Dermis microvascular lymphatic vessel endothelial cell (primary cell): ENCODE measurements at places on chromosomes 4 and X. TPM values are rescaled to one million over a fixed set of nuclear protein-coding genes. Genes with fewer than 3 reads are reported as not detected.

Gene FREM3
- total RNA-seq = 0.13 TPM in 2 replicates

DNA sequence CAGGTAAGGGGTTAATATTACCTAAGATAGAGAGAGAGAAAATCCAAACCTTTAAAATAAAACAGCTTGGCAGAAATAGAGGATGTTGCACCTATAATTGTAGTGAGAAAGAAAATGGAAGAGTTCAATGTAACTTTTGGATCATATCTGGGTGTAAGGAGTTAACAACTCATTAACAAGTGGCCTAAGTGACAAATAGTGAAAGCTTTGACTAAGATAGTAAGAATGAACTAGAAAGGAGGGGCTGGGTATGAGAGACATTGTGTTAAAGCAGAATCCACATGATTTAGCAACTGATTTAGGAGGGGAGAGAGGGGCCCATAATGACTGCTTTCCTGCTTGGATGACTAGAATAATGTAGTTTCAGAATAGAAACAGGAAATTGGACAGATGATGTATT lies 761.0 kb downstream of the IL1RAPL1 start:
- DNase-seq = no peak

Gene GYG2
- total RNA-seq = 0.51 and 1.0 TPM in 2 replicates

GRCh38 chrX:67604979-67605703 lies 61.3 kb downstream of the AR start:
- DNase-seq = peak; percentile 43

Gene PDGFC
- 11.3 and 22.0 TPM in 2 replicates for total RNA-seq

Gene ADGRG2
- total RNA-seq = not detected in 2 replicates

Gene PRSS12
- total RNA-seq = 5.9 and 17.8 TPM in 2 replicates

DNA sequence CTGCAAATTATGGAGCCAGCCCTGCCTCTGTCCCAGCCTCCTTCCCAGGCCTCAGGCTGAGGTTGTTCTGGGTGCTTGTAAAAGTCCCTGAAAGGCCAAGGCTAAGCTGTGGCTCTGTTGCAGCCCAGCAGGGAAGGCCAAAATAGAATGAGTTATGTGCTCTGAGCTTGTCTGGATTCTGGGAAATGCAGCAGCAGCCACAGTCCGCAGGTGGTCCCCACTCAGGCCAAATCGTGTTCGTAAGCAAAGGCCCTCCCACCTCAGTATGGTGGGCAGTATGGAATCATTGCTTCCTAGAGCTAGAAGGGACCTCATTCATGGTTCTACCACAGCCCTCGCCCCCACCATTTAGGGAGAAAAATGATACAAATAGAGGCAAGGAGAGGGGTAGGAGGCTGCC lies 4.7 kb upstream of the TCEAL1 start:
- DNase-seq = no peak

Gene TMEM47
- 5.4 and 9.1 TPM in 2 replicates for total RNA-seq
